ENCODE measurements at places on chromosomes 5 and 9. TPM values are rescaled to one million over a fixed set of nuclear protein-coding genes. Genes with fewer than 3 reads are reported as not detected.

DNA sequence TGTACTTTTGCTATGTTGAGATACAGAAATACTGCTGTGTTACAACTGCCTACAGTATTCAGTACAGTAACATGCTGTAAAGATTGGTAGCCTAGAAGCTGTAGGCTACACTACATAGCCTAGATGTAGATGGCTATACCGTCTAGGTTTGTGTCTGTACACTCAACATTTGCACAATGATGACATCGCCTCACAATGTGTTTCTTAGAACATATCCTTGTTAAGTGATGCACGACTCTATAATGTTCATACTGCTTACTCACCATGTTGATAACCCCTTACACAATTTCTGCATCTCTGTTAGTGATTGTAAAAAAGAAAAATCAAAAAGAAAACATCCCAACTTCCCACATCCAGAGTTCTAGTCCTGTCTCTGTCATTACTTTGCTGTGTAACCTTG lies 450.0 kb downstream of the CCDC171 start:
- no peak for DNase-seq

DNA sequence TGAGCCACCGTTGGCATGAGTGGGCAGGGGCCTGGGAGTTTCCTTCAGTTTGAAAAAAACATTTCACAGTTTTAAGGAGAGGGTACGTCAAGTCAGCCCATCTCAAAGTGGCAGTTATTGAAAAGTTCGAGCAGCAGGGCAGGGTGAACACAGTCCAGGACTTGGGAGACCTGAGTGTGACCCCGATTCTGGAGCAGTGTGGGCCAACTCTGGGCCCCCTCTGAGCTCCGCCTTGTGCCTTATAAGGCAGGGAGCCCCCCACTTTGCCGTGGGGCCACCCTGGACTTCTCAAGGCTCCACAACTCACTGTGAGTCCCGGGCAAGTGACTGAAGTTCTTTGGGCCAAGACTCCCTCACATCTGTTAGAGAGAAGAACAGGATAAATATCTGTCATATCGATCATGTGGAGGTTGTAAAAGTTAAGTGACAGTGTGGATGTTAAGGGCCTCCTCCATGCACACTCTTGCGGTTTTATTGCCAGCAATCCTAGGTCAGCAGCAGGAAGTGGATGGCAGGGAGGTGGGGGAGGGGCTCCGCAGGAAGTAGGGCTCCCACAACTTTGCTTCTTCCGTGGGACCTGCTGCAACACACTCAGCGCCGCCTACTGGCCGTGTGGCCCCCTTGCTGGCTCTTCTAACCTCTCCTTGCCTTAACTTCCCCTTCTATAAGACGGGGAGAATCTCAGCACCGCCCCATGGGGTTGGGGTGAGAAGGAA lies 38.4 kb downstream of the HRH2 start:
- DNase-seq: peak; percentile 10

DNA sequence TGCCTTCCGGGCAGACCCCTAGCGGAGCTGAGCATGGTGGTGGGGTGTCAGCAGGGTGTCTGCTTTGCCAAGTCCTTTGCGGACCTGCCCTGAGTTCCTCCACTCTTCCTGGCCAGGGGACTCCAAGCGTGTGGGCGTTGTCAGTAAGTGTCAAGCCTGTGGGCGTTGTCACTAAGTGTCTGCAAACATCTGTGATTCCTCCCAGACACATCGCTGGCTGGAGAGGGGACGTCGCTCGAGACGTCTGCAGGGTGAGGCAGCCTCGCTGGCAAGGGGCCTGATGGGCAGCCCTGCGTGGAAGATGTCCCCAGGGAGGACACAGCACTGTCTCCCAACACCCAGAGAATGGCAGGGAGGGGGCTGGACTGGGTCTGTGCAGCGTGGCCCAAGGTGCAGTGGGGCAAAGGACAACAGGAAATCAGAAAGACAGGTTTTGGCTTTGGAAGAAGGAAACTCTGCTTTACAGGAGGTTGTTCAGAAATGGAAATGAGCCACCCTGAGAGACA lies 28.8 kb downstream of the ADAMTSL2 start:
- DNase-seq: no peak

DNA sequence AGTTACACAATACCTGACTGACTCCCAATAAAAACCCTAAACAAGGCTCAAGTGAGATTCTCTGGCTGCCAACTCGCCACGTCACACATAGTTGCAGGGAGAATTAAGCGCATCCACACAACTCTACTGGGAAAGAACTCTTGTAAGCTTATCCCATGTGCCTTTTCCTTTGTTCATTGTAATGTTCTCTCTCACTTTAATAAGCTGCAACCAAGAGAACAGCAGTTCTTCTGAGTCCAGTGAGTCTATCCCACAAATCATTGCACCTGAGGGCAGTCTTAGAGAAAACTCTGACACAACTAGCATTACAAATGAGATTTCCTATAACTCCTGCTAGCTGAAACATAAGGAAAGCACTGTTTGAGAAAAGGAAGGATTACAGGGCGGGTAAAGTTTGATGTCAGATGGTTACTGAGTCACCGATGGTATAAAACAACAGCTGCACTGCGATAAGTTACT lies 27.4 kb downstream of the CENPK start:
- DNase-seq: no peak

GRCh38 chr9:131258186-131258585 lies 18.1 kb downstream of the FAM78A start:
- no peak for DNase-seq

- no peak for DNase-seq
These were observed 27.3 kb upstream of the FER start for GRCh38 chr5:108720391-108720790.

- DNase-seq: no peak
These were observed 6.4 kb upstream of the SLC2A8 start for GRCh38 chr9:127390563-127390962.

- no peak for DNase-seq
These were observed 167.8 kb downstream of the RASEF start for GRCh38 chr9:82894961-82895821.

GRCh38 chr5:28517691-28518090 lies 1479.3 kb upstream of the CDH9 start:
- DNase-seq: no peak

DNA sequence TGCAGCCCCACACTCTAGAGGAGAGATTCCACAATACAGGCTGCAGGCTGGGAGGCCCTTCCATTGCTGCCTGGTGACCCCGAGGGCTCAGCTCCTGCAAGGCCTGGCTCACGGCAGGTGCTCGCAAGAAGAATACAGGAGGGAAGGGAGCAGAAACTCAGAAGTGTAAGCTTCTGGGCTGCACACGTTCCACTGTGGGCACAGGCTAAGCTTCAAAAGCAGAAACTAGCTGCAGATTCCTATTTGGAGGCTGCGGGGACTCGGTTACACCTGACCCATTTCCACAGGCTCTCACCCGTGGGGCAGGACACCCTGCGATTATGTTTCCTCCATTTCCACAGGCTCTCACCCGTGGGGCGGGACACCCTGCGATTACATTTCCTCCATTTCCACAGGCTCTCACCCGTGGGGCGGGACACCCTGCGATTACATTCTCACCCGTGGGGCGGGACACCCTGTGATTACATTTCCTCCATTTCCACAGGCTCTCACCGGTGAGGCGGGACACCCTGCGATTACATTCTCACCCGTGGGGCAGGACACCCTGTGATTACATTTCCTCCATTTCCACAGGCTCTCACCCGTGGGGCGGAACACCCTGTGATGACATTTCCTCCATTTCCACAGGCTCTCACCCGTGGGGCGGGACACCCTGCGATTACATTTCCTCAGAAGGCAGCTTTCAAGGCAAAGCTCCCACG lies 10.3 kb downstream of the LPCAT1 start:
- peak; percentile 48 for DNase-seq

- DNase-seq: no peak
These were observed 7.6 kb downstream of the RGS3 start for GRCh38 chr9:113471143-113471542.

DNA sequence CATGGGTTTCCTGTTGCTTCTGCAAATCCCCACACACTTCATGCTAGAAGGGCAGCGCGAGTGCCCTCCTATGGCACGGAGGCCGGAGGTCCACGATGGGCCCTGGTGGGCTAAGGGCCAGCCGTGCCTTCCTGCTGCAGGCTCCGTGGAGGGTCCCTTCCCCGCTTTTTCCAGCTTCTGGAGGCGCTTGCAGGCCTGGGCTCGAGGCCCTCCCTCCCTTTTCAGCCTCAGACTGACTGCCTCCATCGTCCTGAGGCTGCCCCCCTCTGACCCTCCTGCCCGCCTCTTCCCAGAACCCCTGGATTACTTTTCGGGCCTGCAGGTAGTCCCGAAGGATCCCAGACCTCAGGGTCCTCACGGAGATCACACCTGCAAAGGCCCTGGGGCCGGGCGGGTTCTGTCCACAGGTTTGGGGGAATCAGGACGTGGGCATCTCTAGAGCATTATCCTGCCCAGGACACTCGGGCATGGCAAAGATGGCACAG lies 3.2 kb upstream of the TERT start:
- no peak for DNase-seq

DNA sequence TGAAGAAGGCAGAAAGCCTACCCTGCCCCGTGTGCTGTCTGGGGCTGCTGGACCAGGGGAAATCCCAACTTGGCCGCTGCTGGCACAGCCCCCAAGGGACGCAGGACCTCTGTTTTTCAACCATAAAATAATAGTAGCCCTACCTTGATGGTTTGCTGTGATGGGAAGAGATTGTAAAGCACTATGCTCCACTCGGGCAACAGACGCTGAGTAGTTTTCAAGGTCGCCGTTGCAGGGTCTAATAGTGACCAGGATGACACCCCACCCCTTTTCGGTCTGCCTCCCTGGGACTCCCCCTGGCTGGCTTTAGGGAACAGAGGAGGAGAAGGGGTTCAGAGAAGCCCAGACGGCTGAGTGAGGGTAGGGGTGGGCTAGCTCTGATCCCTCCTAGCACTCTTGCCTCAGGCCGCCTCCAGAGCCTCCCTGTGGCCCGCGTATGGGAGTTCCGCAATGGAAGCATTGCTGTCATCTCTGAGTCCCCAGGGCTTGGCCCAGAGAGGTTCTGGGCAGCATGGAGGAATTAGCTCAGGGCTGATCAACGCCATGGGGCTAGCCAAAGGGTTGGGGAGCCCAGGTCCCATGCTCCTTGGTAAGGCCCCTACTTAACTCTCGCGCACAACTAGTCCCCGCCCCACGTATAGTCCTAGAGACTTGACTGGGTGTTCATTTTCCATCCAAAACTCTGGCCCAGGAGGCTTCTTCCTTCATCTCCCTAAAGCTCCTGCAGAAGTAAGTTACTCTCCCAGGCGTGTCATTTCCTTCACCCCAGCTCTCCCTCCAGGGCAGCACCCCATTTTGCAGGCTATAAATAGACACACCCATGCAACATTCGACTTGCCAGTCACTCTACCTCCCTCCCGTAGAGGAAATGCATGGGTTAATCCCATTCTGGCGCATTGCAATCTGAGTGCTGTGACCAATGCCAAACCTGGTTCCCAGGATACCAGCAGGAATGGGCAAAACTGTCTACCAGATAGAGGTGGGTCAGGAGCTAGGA lies 1.1 kb upstream of the IRF1 start:
- DNase-seq: peak; percentile 50

DNA sequence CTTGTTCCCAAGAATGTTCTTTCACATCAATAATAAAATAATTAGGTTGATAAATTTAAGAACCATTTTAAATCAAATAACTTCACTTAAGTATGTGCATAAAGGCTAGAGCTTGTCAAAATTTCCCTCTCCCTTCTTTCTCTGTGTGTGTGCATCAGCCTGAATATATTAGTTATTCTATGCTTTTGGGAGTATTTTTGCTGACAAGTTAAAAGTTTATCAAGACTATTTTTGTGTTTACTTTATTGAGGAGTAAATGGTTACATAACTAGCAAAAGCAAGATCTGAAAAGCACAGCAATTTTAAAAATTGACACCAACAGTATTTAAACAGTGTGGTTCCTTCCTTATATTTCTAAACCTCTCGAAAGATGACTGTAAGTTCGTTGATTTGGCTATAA lies 261.7 kb downstream of the ISL1 start:
- no peak for DNase-seq

DNA sequence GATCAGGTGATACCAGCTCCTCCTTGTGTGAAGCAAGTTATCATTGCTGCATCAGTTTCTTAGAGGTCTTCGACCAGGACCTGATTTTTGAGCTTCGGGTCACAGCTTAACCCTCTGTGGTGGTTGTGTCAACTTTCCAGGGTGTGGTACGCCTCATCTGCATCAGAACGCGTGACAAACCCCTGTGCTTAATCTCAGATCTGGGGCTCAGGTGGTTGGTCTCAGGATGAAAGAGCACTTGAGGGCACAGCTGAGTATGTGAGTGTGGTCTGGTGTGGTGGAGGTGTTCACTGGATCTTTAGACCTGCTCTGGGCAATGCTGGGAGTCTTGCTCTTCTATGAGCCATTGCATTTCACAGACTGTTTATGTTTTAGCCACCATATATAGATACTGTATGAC lies 64.1 kb downstream of the OSTF1 start:
- DNase-seq: peak; percentile 81

SPATA31A3 gene
- polyA plus RNA-seq: not detected

MSMP gene
- 1.3 TPM for polyA plus RNA-seq

PGGT1B gene
- polyA plus RNA-seq: 11.2 TPM

SMIM27 gene
- polyA plus RNA-seq: 72.6 TPM

LHX3 gene
- polyA plus RNA-seq: not detected

MED27 gene
- 90.1 TPM for polyA plus RNA-seq

TRAF1 gene
- polyA plus RNA-seq: 1.5 TPM

SPINK6 gene
- polyA plus RNA-seq: not detected

TICAM2 gene
- not detected for polyA plus RNA-seq

SHC3 gene
- not detected for polyA plus RNA-seq

SLCO6A1 gene
- polyA plus RNA-seq: not detected

PRRX2 gene
- not detected for polyA plus RNA-seq

DMGDH gene
- not detected for polyA plus RNA-seq

Data from immature natural killer cell (primary cell).